ENCODE measurements at places on chromosomes 13 and 19.

- DNase-seq = no peak
Observed at GRCh38 chr13:30107121-30107520, 200.2 kb downstream of the KATNAL1 start.

- no peak for DNase-seq
Observed at GRCh38 chr19:6482343-6482686, 728 bp upstream of the DENND1C start.

DNA sequence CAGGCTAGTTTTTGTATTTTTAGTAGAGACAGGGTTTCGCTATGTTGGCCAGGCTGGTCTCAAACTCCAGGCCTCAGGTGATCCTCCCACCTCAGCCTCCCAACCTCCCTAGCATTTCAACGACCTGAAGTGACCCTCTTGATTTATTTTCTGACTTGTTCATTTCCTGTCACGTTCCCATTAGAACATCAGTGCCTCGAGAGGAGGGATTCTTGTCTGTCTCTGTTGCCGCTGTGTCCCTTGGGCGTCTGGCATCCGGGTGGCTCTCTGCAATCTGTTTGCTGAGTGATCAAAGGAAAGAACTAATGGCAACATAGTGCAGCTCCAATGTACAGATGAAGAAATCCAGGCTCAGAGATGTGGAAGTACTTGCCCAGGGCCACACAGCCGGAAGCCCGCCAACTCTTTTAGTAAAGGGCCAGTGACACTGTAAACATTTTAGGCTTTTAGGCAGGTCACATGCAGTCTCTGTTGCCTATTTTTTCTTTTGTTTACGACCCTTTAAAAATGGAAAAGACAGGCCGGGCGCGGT lies 47.5 kb downstream of the NFIC start:
- no peak for DNase-seq

DNA sequence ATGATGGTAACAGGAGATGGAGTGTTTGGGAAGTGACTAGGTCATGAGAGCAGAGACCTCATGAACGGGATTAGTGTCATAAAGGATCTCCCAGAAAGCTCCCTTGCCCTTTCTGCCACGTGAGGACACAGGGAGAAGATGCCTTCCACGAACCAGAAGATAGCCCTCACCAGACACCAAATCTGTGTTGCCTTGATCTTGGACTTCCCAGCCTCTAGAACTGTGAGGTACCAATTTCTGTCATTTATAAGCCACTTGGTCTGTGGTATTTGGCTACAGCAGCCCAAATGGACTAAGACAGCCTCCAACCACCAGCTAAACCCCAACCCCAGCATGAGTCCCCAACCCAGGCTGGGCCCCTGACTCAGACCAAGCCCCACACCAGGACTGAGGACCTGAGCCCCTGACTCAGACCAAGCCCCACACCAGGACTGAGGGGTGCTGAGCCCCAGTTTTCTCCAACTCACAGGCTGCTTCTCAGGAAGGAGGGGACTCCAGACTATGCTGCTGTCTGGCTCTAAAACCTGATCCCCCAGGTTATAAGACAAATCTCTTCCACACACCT lies 54.1 kb downstream of the PTPRS start:
- DNase-seq = no peak

DNA sequence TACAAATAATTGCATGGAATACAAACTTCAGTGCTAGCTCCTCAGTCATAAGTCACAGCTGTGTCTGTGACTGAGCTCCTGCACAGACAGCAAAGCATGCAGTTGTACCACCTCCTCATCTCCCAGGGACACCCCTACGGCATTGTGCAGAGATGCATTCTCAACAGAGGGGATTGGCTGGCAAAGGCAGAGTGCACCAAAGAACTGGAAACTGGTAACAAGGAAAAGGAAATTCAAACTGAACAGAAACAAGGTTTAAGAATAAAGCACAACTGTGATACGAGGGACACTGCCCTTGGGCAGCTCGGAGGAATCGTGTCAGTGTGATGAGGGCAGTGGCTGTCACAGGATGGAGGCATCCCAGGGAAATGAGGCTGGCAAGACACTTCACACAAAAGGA lies 126.1 kb upstream of the SOX1 start:
- no peak for DNase-seq

GRCh38 chr13:46587807-46588418 lies 34.9 kb downstream of the LRCH1 start:
- no peak for DNase-seq

GRCh38 chr13:28313579-28313978 lies 175.2 kb downstream of the PAN3 start:
- DNase-seq = no peak

GRCh38 chr19:19417628-19418245 lies 12.3 kb downstream of the GATAD2A start:
- DNase-seq = no peak

GRCh38 chr13:26022538-26023292 lies 29.1 kb downstream of the SHISA2 start:
- peak; percentile 87 for DNase-seq

DNA sequence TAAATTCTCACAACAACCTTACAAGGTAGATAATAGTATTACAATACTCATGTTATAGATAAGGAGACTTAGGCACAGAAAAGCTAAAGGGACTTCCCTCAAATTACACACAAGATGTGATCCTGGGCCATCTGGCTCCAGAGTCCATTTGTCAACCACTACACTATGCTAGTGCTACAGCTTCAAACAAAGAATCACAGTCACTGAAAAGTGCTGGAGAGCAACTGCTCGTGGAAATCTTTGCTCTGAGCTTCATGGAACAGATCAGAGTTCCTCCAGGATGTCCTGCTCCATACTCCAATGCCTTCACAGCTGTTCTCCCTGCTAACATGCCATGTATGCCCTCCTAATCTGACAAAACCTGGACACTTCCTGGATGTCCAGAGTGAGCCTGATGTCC lies 271.2 kb downstream of the ENOX1 start:
- DNase-seq = no peak

DNA sequence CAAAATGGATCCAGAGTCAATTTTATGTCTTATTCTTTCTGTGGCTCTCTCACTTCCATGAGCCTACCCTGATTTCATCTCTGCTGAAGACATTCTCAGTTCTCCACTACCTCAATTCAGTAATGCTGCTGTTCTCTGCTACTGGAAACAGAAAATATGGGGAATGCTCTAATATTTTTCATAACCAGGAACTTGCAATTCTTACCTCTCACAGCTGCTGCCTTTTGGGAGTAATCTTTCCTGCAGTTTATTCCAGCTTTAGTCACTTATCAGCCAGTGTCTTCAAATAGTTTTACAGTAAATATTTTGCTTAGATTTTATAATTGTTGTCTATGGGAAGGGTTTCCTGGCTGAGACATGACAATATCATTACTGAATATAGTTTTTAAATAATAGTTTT lies 145.1 kb upstream of the UFM1 start:
- no peak for DNase-seq

- DNase-seq = no peak
Observed at GRCh38 chr13:21974741-21975140, 303.9 kb downstream of the FGF9 start.

GRCh38 chr13:44287958-44288357 lies 85.7 kb upstream of the SERP2 start:
- no peak for DNase-seq

GRCh38 chr13:50055454-50055853 lies 40.2 kb downstream of the KCNRG start:
- DNase-seq = no peak

- no peak for DNase-seq
Observed at GRCh38 chr19:48561412-48561811, 9.4 kb downstream of the SULT2B1 start.

DNA sequence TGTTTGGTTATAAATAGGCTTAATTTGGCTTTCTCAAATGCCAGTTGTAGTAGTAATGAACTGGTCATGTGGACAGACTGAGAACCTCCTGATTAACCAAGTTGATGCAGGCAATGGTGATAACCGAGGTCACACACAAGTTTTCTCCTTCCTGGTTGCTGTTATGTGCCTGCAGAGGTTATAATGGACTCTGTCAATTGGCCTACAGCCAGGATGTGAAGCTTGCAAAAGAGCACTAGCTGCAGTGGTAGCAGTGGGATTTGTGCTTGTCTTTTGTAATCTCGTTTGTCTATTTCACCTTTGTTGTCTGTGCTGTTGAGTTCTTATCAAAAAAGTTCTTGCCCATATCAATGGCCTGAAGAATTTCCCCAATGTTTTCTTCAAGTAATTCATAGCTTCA lies 20.6 kb downstream of the OR10H3 start:
- DNase-seq = no peak

Measured in left ventricle myocardium superior (tissue), 1 donor.